Stimulated activated CD8-positive, alpha-beta memory T cell treated with anti-CD3 and anti-CD28 coated beads, Interleukin-15, amount 100 ng/mL, for 48 hours (primary cell): ENCODE measurements at places on chromosomes 16 and 17.

- no peak for DNase-seq
Measured at GRCh38 chr16:59370717-59371116, 636.6 kb upstream of the GOT2 start.

DNA sequence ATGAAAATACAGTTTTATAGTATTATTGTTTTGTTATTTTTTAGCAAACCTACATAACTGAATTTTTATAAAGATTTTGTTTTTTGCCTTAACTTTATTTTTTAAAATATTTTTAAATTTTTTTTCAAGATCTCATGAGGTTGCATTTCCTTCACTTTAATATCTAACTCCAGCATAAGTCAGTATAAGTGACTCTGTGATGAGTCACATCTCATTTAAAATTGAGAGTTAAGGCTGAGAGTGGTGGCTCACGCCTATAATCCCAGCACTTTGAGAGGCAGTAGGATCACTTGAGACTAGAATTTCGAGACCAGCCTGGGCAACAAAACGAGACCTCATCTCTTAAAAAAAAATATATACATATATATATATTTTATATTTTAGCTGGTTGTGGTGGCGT lies 44.0 kb downstream of the NLK start:
- DNase-seq, result no peak

DNA sequence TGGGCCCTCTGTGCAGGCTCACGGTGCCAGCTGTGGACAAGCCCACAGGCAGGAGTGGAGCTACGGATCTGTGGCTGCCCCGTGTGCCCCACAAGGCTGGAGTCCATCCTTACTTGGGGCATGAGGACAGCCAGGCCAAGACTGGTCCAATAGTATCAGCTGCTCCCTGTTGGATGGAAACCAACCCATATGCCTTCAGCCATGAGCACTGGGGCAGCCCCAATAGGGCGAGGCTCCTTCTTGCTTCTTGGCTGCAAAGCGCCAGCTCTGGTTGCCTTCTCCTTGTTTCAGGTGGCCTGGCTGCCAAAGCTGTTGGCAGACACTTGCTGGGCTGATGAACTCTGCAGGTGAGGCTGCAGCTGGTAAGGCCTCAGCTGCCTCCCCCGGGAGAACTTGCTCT lies 188.0 kb downstream of the ENGASE start:
- DNase-seq, result no peak

GRCh38 chr16:4381935-4382794 lies 10.5 kb downstream of the VASN start:
- DNase-seq, result no peak

DNA sequence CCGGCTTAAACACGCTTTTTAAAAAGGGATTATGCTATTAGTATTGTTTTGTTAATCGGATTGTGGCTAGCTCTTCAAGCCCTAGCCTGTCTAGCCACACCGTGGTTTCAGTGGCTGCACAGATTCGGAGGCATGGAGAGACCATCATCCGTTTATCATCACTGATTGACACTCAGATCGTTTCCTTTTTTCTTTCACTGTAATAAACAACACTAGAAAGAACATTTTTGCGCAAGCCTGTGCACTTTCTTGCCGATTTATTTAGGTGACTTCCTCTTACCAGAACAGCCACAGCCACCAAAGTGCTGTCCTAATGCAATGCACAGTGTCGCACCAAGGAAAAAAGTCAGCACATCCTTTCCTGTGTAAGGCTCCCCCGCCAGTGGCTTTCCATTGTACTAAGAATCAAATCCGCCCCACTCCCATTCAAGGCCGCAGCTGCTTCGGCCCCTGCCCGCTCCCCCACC lies 78.2 kb downstream of the CRISPLD2 start:
- DNase-seq, result no peak

- no peak for DNase-seq
Measured at GRCh38 chr17:45986056-45986455, 13.0 kb upstream of the STH start.
